NCI-H1694 treated with DMSO at 0.1 percent for 48 hours (cell line): ENCODE measurements at places on chromosomes 7 and 10.
A peak's percentile ranks its signal among the peaks of the same experiment; 100 is the strongest.

GRCh38 chr7:159122276-159122675 is 22.4 kb downstream of the VIPR2 start:
- DNase-seq, result no peak

GRCh38 chr10:119290301-119291048 is 83.1 kb downstream of the GRK5 start:
- no peak for DNase-seq

GRCh38 chr10:120456626-120457430 is at the start of gene PLPP4:
TSS of gene PLPP4 (plus strand) at chr10:120457227. CDS start at chr10:120457306, 79 bp downstream.
- DNase-seq, result no peak

GRCh38 chr10:80170641-80171040 is 34.7 kb downstream of the ANXA11 start:
- DNase-seq, result no peak

DNA sequence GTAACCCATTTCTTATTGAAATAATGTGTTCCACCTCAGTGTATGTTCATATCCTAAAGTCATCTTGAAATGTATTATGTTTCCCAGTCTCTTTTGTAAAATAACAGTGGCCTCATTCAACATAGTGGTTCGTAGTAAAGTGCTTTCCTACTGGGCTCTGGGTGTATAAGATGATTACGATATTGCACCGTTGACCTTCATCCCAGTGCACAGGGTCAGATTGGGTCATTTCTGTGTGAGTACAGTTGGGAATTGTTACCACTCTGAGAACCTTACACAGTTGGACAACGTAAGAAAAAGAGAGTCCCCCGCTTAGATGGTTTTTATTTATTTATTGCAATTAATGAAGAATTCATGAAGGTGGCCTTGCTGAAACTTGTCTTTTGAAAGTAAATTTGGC is 135.6 kb downstream of the CHN2 start:
- DNase-seq, result no peak

DNA sequence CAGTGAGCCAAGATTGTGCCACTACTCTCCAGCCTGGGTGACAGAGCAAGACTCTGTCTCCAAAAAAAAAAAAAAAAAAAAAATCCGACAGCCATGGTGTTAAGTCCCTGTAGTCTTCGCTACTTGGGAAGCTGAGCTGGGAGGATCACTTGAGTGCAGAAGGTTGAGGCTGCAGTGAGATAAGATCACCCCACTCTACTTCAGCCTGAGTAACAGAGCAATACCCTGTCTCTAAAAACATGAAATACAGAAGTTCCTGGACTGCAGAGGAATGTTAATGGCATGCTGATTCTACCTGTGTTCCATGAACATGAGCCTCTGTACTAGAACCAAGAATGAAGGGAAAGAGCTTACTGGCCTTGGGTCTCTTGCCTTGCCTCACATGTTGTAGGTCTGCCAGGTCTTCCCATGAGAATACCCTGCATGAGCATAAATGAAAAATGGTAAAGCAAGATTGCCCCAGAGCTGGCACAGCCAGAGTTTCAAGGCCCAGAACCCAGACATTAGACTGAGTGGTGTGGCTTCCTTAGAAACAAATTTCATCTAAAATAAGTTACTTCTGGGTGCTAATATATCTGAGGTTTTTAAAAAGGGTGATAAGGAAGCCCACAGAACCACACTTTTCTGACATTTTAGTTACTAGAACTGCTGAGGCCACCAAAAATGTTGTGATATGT is 8.6 kb downstream of the YAE1 start:
- DNase-seq, result no peak

GRCh38 chr7:7595451-7595850 is 28.8 kb downstream of the MIOS start:
- DNase-seq, result peak; percentile 63

- DNase-seq, result no peak
Observed at GRCh38 chr10:121325490-121326231, 272.6 kb downstream of the FGFR2 start.

DNA sequence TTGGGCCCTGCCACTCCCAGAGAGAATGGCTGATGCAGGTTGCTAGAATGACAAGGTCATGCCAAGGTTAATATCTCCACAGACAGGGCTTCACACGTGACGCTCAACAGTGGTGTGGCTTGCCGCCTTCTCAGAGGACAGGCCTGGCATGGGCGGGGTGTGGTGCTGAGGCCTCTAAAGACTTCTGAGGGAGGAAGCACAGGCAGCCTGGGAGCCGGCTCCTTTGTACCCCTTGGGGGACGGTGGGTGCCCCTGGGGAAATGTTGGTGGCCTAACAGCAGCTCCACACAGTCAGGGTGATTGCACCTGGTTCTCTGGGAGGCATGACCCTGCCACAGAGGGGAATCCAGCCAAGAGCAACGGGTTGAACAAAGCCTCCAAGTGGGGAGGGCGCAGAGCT is 115.1 kb downstream of the PKD1L1 start:
- no peak for DNase-seq

DNA sequence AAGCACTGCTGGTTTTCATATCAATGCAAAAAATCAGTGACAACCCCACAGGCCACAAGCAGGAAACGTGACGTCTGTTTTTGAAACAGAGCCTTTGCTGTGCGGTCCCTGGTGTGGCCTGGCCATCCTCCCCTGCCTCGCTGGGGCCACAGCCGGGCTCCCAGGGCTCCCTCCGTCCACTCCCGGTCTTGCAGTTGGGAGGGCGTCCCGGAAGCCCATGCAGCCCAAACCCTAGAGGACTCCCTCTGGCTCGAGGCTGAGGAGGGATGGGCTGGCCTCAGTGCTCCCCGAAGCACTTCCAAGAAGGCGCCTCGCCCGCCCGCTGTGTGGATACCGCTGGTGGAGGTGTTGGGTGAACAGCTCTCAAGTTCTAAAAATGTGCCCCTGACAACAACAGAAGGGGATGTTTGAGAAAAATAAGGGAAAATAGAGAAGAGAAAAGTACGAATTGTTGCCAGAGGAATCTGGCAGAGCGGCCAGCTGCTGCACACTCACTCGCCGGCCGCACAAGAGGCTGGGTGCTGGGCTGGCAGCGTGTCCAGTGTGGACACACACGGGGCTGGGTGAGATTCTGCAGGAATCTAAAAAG is 73.5 kb downstream of the ZRANB1 start:
- no peak for DNase-seq

DNA sequence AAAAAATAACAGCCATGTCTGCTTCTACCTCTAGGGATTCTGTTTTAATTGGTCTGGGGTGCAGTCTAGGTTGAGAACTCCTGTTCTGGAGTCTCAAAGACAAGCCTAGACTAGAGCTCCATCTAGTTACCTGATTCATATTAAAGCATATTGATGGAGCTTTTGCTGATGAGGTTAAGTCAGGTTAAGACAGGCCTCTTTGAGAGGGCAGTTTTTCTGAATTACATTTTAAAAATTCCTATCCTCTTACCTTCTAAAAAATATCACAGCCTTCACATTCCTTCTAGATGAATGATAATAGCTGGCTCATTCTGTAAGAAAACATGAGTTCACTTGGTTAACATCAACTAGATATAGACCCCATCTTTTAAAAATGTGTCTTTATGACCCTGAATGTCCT is 28.9 kb downstream of the MGAM start:
- no peak for DNase-seq
